H7 (cell line): ENCODE measurements at places on chromosomes 4 and X. TPM values are rescaled to one million over a fixed set of nuclear protein-coding genes. Genes with fewer than 3 reads are reported as not detected.

TMEM271 gene
- 0.41 and 0.59 TPM in 2 replicates for total RNA-seq

IL15 gene
- 1.4 and 1.7 TPM in 2 replicates for total RNA-seq

RHOXF2B gene
- total RNA-seq, result not detected in 2 replicates

TRIM60 gene
- not detected in 2 replicates for total RNA-seq

TMSB15B gene
- total RNA-seq, result 19.7 and 29.4 TPM in 2 replicates

ADGRA3 gene
- total RNA-seq, result 39.0 and 41.6 TPM in 2 replicates
